Naive thymus-derived CD4-positive, alpha-beta T cell (primary cell): ENCODE measurements at places on chromosomes 5 and 9. TPM values are rescaled to one million over a fixed set of nuclear protein-coding genes. Genes with fewer than 3 reads are reported as not detected.

- DNase-seq: no peak
- no peaks in the 10 kb centered on the region for H3K27me3 ChIP-seq
- no peak overlapping the region for H3K4me3 ChIP-seq
- no peaks in the 10 kb centered on the region for H3K4me1 ChIP-seq
- no peaks in the 10 kb centered on the region for H3K36me3 ChIP-seq
Measured at GRCh38 chr9:107778661-107779060, 289.1 kb upstream of the KLF4 start.

The ZNF169 gene
- polyA plus RNA-seq: 4.8 TPM

GRCh38 chr5:160621526-160621925, 199.9 kb downstream of the PTTG1 start:
- no peaks in the 10 kb centered on the region for H3K4me1 ChIP-seq
- H3K36me3 ChIP-seq: no peaks in the 10 kb centered on the region
- DNase-seq: no peak
- H3K27me3 ChIP-seq: no peaks in the 10 kb centered on the region

DNA sequence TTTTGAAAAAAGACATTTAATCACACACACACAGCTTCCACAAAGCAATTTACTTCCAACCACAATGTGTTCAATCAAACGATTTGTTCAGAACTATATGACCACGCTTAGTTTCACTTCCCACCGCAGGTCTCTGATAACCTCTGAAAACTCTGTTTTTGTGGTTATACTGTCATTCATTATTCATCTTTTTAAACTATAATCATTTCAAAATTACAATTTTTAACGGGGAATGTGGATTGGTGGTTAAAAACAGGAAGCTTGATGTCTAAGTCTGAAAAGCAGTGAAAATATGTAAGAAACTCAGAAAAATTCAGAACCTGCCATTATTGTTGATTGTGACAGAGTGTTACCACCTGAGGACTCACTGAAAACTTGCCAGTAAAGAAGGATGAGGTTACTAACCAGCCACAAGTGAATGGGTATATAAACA, 12.7 kb upstream of the TMEM174 start:
- peaks cover 31% of the 10 kb centered on the region for H3K4me1 ChIP-seq
- H3K36me3 ChIP-seq: no peaks in the 10 kb centered on the region
- DNase-seq: peak; percentile 78
- no peak overlapping the region for H3K4me3 ChIP-seq
- H3K27me3 ChIP-seq: peaks cover 10% of the 10 kb centered on the region

The CD74 gene
- polyA plus RNA-seq: 295 TPM

- H3K4me3 ChIP-seq: no peak overlapping the region
- H3K27ac ChIP-seq: no peak overlapping the region
- peaks cover 30% of the 10 kb centered on the region for H3K4me1 ChIP-seq
- H3K36me3 ChIP-seq: no peaks in the 10 kb centered on the region
- no peaks in the 10 kb centered on the region for H3K27me3 ChIP-seq
- no peak for DNase-seq
Measured at GRCh38 chr9:70567511-70567910, 153.1 kb upstream of the KLF9 start.

DNA sequence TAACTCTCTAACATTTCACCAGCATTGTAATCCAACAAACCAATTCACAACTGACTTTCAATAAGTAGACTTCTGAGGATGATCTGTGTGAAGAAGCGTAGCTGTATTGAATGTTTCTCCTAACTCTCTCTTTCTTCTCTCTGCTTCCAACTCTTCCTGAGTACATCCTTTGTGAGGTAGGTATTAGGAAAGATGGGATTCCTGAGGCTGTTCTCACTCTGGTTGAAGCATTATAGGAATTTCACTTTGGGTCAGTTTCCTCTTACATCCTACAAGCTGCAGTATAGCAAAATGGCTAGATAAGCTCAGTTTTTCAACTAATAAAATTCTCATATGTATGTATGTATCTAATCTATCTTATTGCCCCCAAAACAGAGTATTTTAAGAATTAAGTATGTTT, 702.8 kb downstream of the CETN3 start:
- H3K4me1 ChIP-seq: no peaks in the 10 kb centered on the region
- H3K27ac ChIP-seq: no peak overlapping the region

GRCh38 chr5:68139611-68140441, 75.7 kb upstream of the PIK3R1 start:
- H3K4me3 ChIP-seq: no peak overlapping the region
- no peak overlapping the region for H3K27ac ChIP-seq
- no peak for DNase-seq
- no peaks in the 10 kb centered on the region for H3K27me3 ChIP-seq
- H3K4me1 ChIP-seq: no peaks in the 10 kb centered on the region

DNA sequence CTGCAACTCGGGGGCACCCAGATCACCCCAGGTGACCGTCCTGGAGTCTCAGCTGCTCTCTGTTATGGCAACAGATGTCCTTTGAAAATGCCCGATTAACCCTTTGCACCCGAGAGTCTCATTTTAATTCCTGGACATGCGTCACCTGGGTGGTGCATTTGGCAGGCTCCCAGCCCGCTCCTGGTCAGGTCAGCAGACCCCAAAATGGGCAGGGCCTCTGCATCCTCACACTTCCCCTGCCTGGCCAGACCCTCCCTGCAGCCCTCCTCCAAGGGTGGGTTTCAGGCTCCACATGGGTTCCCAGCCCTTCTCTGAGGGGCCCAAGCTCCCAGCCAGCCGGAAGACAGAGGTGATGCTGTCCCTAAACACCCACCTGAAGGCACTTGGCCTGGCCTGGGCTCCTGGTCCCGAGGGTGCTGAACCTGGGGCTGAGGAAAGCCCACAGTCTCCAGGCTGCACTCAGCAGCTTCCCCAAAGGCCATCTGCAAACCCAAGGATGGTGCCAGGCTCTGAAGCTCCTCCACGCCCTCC, 69.4 kb downstream of the PSMB7 start:
- no peak overlapping the region for H3K27ac ChIP-seq
- H3K4me3 ChIP-seq: no peak overlapping the region
- no peaks in the 10 kb centered on the region for H3K27me3 ChIP-seq
- H3K36me3 ChIP-seq: no peaks in the 10 kb centered on the region

GRCh38 chr5:14753947-14754346, 89.4 kb downstream of the OTULIN start:
- H3K36me3 ChIP-seq: peaks cover 6% of the 10 kb centered on the region
- no peak for DNase-seq
- H3K27me3 ChIP-seq: no peaks in the 10 kb centered on the region

GRCh38 chr5:149202910-149203451, 61.7 kb downstream of the ABLIM3 start:
- H3K4me1 ChIP-seq: no peaks in the 10 kb centered on the region
- no peaks in the 10 kb centered on the region for H3K27me3 ChIP-seq
- no peak overlapping the region for H3K27ac ChIP-seq
- DNase-seq: no peak

The NR3C1 gene
- 90.2 TPM for polyA plus RNA-seq

The WDR36 gene
- polyA plus RNA-seq: 24.4 TPM

DNA sequence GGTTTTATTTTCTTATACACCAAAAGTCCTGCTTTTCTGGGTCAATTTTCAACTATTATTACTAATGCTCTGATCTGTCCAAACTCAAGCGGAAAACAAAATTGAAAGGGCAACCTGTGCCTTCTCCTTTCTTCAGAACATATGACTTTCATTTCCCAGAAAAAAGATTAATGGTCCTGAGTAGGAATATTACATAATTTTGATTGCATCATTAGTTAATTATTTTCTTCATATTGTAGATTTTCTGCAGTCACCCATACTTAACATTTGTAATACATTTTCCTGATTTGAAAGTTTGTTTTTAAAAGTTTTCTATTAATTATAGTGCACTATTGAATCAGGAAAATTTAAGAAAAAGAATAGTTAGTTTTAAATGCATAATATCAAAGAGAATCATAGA, 1.7 kb upstream of the PCDHB8 start:
- DNase-seq: no peak
- no peaks in the 10 kb centered on the region for H3K36me3 ChIP-seq
- peaks cover 9% of the 10 kb centered on the region for H3K27me3 ChIP-seq
- H3K4me1 ChIP-seq: no peaks in the 10 kb centered on the region
- no peak overlapping the region for H3K4me3 ChIP-seq

GRCh38 chr5:145244251-145244650, 590.9 kb downstream of the PRELID2 start:
- no peak overlapping the region for H3K27ac ChIP-seq
- H3K36me3 ChIP-seq: no peaks in the 10 kb centered on the region
- H3K4me1 ChIP-seq: no peaks in the 10 kb centered on the region
- DNase-seq: no peak
- no peaks in the 10 kb centered on the region for H3K27me3 ChIP-seq
- H3K4me3 ChIP-seq: no peak overlapping the region

The SLC27A6 gene
- polyA plus RNA-seq: not detected

DNA sequence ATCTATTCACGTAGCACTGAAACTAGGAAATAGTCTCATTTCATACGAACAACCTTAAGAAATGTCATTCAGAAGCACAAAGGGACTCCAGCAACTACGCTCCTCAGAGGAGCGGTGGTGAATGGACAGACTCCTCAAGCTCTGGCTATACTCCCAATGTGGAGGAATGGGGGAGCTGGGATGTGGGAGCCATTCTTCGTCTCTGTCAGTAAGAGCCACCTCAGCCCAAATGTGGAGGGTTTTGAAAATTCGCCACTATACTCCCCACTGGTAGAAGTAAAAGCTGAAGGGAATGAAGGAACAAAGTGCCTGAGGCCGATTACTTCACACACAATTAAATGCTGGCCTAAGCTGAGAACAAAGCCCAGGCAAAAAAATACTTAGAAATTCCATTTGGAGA, 96.3 kb downstream of the ADAMTS12 start:
- no peaks in the 10 kb centered on the region for H3K36me3 ChIP-seq
- no peaks in the 10 kb centered on the region for H3K27me3 ChIP-seq
- H3K4me3 ChIP-seq: no peak overlapping the region

The CATSPER3 gene
- 0.81 TPM for polyA plus RNA-seq
